ENCODE measurements at places on chromosomes 4 and X.

DNA sequence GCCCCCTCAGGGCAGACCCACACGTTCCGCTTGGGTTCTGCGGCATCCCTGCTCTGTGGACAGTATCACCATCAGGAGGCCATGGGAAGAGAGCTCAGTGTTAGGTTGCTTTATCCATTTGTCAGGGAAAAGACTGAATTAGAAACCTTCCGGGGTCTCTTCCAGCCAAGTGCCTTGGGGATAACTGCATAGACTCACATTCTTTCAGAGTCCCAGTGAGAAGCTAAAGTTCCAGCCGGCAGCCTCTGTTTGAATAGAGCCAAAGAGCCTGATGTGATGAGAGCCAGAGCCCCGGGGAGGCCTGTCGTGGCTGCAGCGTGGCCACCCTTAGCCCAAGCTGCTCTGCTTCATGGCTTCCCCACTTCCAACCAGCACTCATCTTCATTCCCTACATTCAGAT, 85.2 kb downstream of the FHDC1 start:
- DNase-seq = no peak

- no peak for DNase-seq
Measured at GRCh38 chr4:39353478-39354253, 12.5 kb downstream of the RFC1 start.

DNA sequence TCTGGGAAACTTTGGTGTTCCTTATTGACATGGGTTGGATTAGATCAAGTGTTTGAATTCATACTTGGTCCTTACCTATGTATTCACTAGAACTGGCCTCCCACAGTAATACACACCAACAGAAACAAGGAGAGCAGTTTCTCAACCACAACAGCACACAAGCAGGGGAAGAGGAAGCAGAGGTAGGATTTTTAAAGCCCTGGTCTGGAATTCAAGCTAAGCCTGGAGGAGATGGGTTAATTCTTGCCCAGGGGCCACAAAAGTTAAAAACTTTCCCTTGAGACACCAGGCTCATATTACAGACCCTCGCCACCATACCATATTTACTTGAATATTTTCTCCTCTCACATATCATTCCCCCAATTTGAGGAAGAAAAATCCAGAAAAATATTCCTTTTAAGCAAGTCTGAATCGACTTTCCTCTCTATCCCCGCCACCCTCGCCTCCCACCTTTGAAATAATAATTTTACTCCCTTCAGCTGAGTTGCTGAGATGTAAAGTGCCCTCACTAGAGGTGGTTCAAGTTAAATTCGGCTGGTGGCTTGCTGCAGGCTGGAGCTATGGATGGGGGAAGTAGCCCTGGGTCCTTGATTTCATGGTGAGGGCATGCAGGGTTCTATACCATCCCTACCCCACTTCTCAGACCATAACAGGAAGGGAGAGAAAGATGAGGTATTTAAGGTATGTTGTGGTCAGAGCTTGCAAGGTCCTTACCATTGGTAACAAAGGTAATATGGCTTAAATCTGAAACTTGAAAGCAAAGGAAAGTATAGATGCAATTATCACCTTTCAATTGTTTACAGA, 440.2 kb downstream of the INPP4B start:
- no peak for DNase-seq

DNA sequence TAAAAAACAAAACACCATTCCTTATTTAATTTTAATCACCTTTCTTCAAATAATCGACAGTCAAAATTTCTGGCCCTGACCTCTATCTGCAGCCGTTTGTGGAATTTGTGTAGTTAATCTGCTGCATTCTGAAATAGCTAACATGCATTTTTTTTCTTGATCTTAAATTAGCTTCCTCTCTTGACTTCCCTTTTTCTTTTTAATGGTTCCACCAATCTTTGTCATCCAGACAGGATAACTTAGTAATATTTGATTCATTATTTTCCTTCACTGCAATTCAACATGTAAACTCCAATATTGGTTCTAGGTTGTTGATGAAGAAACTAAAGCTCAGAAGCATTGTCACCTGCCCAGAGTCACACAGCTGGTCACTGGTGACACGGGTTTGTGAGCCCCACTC, 77.3 kb downstream of the ARHGAP10 start:
- DNase-seq = no peak

- no peak for DNase-seq
Measured at GRCh38 chr4:165394275-165394674, 15.5 kb downstream of the CPE start.

DNA sequence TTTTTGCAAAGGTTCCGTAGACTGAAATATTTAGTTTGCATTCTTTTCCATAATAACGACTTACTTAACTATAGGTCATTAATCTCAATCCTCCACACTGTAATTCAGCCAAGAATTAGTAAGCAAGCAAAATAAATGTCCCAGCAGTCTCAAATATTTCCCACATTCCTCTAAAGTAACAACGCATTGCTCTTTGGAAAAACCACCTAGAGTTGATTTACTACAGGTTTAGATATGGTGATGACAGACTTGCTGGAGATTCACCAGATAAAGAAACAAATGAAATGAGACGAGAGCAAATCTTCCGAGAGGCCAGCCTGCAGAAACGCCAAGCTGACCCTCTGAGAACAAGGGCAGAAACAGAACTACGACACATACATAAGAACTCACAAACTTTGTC, 28.9 kb downstream of the TENM3 start:
- no peak for DNase-seq

DNA sequence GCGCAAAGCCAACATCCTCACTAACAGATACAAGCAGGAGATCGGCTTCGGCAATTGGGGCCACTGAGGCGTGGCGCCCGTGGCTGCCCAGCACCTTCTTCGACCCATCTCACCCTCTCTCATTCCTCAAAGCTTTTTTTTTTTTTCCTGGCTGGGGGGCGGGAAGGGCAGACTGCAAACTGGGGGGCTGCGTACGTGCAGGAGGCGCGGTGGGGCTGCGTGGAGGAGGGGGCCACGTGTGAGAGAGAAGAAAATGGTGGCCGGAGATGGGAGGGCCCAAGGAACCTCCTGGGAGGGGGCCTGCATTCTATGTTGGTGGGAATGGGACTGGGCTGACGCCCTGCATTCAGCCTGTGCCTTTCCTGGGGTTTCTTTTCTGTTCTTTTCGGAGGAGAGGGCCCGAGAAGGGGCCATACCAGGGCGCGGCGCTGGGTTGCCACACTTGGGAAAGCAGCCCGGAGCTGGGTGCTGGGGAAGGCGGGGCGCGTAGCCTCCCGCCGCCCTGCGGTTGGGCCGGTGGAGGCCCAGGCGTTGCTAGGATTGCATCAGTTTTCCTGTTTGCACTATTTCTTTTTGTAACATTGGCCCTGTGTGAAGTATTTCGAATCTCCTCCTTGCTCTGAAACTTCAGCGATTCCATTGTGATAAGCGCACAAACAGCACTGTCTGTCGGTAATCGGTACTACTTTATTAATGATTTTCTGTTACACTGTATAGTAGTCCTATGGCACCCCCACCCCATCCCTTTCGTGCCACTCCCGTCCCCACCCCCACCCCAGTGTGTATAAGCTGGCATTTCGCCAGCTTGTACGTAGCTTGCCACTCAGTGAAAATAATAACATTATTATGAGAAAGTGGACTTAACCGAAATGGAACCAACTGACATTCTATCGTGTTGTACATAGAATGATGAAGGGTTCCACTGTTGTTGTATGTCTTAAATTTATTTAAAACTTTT, 4.5 kb downstream of the MID1IP1 start:
- peak; percentile 50 for DNase-seq

DNA sequence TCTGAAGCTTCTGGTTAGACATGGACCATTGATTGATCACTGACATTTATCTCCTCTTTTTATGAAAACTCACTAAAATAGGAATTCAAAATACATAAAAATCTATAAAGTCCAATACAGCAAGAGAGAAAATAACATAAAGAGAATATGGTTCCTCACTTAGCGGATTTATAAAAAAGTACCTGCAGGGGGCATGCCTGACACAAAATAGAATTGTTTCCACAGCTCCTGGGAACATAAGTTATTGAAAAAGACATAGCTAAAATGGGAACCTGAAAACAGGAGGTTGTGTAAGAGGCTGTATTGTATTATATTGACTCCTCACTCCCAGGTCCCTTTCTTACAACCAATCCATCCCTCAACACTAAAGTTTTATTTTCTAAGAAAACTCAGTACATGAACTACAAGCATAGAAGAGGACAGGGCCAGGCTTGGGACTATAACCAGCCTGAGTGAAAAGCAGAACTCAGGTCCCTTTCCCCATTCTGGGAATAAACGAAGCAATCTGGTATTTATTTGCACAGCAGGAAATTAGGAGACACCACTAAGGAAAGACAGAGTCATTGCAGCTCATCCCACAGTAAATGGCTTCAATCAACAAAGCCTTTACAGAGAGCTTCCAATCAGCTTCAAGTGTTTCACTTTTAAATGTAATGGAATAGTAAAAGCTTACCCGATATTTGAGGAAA, 121.1 kb upstream of the NDST4 start:
- no peak for DNase-seq

- no peak for DNase-seq
Measured at GRCh38 chr4:153934688-153935017, 145.8 kb upstream of the SFRP2 start.

GRCh38 chr4:94654714-94655113, 103.0 kb upstream of the BMPR1B start:
- DNase-seq = no peak

DNA sequence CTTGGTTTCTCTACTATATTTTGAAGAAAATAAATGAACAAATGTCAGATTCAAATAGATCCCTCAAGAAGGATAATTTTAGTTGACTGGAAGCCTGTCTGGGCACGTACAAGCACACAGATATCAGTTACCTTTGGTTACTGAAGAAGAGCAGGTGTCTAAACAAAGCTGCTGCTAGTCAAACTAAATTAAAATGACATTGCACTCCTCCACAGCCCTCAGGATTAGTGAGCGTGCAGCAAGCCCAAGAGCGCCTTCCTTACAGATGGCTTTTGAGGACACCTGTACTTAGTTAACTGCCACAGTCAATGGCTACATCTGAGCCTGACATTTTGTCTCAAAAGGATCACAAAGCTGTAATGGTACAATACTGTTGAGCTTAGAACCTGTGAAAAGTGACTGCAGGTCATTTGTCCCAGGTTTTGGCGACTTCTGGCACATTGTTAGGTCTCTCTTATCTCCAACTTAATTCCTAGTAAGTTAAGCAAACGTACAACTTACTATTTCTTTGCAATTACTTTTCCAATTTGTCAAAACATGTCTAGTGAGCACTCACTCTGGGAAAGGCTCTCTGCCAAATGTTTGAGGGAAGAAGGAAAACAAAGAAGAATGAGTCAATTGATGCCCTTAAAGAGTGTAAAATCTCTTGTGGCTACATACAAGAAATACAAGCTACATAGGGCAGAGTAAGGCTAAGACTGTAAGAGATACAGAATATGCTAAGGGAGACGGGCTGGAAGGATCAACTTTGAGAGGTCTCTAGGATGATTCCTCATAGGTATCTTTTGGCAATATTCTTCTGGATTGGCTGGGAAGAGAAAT, 25.6 kb upstream of the DAPP1 start:
- DNase-seq = no peak

- DNase-seq = no peak
Measured at GRCh38 chr4:88275949-88276515, 8.3 kb downstream of the PPM1K start.

DNA sequence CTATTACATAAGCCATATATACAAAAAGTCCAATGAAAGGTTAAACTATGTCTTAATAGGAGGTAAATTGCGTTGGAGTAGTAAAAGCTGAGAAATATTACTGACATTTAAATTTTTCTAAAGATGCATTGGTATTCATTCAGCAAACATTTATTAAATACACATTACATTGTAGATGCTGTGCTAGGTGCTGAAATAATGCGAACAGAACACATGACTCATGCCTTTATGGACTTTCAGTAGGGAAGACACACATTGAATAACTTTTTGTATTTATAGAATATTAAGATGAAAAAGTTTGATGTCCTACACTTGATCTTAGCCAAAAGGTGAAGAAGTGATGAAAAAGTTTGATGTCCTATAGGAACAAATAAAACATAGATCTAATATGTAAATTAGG, 871.1 kb upstream of the SLIT2 start:
- no peak for DNase-seq

DNA sequence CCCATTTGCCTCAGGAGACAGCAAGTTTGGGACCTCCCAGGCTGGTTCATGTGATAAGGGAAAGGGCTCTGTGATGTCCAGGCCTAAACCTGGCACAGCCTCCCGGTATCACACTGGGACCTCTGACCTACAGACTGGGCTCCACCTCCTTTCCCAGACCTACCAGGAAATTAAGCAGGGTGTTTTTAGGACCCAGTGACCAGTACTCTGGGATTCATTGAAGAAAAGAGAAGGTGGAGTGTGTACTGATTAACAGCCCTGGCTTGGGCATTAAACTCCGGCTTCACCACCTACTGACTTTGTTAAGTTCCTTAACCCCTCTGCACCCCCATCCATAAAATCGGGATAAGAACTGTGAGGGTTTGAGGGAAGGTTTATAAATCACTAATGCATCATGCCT, 28.6 kb downstream of the ASB9 start:
- no peak for DNase-seq

DNA sequence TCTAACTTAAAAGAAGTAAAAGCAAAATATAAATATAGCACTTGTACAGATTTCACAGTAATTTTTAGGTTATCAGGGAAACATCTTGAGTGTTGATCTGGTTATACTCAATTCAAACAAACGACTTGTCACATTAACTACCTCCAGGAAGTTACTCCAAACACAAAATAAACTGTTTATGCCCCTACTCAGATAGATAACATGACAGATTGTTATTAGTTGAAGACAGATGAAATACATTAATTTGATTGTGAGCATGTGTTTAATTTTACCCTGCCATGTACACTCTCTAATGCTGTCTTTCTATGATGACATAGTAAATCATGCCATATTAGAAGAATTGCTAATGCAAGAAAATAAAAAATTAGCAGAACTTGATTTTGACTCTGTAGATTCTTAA, 88.0 kb downstream of the RAB28 start:
- DNase-seq = no peak

GRCh38 chrX:2521092-2521926, 20.5 kb upstream of the DHRSX start:
- no peak for DNase-seq

GRCh38 chr4:148207068-148207467, 235.1 kb downstream of the NR3C2 start:
- DNase-seq = no peak

DNA sequence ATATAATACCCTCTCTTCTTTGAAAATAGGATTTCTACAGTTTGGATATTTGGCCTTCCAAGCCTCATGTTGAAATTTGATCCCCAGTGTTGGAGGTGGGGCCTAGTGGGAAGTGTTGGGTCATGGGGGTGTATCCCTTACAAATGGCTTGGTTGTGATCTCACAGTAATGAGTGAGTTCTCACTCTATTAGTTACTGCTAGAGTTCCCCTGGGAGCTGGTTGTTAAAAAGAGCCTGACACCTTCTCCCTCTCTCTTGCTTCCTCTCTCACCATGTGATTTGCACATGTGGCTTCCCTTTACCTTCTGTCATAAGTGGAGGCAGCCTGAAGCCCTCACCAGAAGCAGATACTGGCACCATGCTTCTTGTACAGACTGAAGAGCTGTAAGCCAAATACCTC, 73.9 kb downstream of the HDAC8 start:
- no peak for DNase-seq

GRCh38 chr4:120557372-120557771, 365.2 kb downstream of the PRDM5 start:
- DNase-seq = no peak

GRCh38 chr4:3010577-3010976, 47.2 kb downstream of the GRK4 start:
- no peak for DNase-seq
